ENCODE measurements at places on chromosomes 7 and 10. TPM values are rescaled to one million over a fixed set of nuclear protein-coding genes. Genes with fewer than 3 reads are reported as not detected.

DNA sequence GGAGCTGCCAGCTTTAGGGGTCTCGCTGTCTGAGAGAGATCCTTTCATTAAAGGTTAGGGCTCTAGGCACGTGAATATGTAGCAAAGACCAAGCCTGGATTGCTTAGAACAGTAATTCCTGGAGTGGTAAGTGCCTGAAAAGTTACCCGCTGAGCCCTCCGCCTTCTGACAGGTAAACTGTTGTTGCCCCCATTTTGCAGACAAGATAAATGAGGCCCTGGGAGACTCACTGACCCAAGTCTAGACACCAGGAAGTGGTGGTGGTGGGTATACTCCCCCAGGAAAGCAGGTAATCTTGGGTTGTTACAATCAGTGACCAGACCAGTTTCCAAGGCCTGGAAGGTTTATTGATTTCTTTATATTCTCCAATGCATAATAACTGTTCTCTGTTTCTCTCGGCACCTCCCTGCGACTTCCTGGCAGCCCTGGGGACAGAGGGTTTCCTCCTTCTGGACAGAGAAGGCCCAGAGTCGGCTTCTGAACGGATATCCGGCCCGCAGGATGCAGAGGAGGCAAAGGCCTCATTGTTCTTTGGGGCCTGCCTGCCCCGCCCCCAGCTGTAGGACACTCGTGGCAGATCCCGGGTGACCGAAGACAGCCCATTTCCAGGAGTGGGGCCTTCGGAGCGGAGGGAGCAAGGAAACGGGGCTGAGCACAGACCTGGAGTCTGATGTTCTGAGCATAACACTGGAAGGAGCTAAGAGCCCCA lies 1.3 kb upstream of the GRK5 start:
- peak; percentile 39 for DNase-seq

DNA sequence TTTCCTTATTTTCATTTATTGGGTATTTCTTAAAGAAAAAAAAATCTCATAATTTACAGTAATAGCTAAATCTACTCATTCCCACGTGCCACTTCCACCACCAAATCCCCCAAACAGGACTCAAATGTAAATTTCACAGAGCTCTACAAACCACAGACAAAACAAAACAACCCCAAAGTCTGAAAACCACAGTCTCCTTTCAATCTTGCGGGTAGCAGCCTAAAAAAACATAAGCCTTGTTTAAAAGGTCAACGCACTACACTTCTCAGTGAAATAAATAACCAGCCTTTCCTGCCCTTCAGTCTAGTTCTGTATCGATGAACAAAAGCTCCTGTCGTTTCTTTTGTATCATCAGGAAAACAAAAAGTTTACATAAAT lies 121.8 kb upstream of the AFAP1L2 start:
- no peak for DNase-seq

DNA sequence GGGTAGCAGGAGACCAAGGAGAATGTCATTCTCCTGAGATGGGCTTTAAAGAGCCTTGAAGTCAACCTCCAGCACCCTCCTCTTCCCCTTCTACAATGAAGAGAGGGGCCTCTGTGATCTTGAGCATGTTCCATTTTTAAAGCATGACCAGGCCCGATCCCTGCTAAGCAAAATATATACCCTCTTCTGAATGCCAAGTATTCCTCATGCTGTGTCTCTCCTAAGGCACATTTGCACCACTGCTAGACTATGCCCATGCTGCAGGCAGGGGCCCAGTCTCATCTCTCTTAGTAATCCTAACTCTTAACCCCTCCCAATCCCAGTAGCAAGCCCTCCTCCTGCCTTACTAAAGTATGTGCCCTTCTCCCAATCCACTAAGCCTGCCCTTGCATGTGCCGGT lies 18.4 kb downstream of the SORBS1 start:
- DNase-seq: no peak

DNA sequence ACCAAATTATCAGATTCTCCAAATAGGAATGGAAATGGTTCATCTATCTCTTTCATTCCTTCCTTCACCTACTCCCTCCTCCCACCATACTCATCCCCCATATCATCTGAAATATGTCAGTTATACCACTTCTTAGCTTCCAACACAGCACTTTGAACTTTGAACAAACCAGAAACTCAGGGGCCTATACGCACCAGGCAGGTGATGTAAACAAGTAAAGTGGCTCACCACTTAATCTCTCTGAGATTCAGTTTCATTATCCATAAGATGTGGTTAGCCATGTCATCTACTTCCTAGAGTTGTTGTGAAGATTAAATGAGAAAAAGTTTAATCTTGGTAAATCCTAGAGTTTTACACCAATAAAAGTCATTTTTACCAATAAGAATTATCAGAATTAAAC lies 65.9 kb upstream of the LRRN3 start:
- peak; percentile 60 for DNase-seq

SFRP5 gene
- total RNA-seq: not detected

SPRN gene
- not detected for total RNA-seq
